ENCODE measurements at places on chromosomes 2 and 18.
A peak's percentile ranks its signal among the peaks of the same experiment; 100 is the strongest.

DNA sequence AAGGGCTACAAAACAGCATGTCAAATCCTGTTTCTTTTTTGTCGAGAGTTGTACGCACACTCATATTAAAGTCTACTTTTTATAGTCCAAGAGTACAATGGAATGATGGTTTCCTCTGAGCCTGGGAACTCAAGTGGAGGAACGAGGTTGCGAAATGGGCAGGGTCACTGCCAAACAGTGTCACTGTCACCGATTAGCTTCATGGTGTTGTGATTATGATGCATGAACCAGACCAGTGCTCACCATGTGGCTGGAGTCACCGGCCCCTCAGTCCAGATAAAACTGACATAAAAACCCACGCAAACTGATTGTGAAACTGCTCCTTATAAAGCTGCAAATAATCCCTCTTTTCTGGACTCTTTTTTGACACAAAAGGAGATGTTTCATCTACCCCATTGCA lies 122.0 kb downstream of the COPS8 start:
- no peak for DNase-seq

- peak; percentile 25 for DNase-seq
These were observed at the start of gene LONRF2 for GRCh38 chr2:100321866-100322820. Gene LONRF2 (minus strand): TSS chr2:100322501. CDS start chr2:100322093, 408 bp downstream.

GRCh38 chr18:44411262-44411905 lies 269.3 kb upstream of the SETBP1 start:
- no peak for DNase-seq

GRCh38 chr2:37880551-37880950 lies 44.5 kb upstream of the RMDN2 start:
- DNase-seq, result no peak

DNA sequence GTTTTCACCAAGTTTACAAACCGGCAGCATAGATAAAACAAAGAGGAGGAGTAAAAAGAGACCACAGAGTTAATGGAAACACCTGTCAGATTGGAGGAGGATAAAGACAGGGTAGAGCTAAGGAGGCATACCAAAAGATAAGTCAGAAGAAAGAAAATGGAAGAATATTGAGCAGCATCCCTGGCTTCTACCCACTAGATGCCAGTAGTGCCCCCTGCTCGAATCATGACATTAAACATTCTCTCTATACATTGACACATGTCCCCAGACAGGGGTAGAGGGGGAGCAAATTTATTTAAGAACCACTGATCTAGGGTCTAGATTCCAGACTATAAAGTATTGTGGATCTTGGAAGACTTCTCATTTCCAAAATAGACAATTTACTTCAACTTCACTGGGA lies 159.8 kb upstream of the ETAA1 start:
- no peak for DNase-seq

GRCh38 chr2:221747289-221747972 lies 175.3 kb upstream of the EPHA4 start:
- no peak for DNase-seq

GRCh38 chr18:58355243-58355642 lies 273.6 kb downstream of the ALPK2 start:
- DNase-seq, result no peak

- no peak for DNase-seq
These were observed 80.8 kb downstream of the ANKRD44 start for GRCh38 chr2:197229509-197230443.

DNA sequence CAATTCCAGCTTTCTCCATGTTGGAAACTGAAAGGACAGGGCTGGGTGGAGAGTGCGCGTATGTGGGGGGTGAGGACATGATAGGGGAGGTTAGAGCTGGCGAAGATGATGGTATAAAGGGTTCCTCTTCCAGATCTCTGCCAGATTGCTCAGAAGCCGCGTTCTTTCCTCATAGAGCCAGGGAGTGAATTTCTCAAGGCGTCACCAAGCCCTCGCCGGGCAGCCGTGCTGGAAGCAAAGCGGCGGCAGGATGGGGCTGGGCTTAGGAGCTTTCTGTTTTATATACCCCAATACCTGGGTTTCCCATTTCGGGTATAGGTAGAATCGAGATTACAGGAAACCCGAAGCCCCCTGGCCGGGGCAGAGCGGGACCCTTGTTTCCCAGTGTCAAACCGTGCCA lies 43.8 kb downstream of the DDX18 start:
- DNase-seq, result no peak

DNA sequence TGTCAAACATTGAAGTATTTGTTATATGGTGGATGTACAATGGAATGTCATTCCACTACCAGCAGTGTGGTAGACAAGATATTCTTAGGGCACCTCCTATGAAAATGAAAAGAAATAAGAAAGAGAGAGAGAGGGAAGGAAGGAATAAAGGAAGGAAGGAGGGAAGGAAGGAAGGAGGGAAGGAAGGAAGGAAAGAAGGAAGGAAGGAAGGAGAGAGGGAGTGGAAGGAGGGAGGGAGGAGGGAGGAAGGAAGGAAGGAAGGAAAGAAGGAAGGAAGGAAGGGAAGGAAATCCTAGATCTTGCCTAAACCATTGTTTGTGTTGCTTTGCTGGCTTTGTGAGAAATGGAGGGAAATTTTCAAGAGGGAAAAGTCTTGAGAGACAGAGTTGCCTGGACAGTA lies 50.1 kb upstream of the TCF7L1 start:
- DNase-seq, result no peak

DNA sequence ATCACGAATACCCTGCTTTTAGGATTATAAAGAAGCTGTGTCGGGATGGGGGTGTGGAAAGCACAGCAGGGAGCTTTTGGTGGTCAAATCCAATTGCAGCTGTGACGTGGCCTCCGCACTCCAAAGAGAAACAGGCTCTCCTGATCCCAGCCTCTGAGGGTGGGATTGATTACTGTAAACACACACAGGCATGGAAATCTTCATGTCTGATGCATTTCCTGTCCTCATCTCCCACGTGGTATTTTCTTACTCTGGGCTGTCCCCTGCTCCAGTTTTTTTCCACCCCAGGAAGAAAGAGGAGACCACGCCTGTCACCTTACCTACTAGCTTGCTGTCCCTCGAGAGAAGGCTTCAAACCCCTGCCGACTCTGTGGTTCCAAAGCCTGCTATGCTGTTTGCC lies 22.7 kb downstream of the RNF152 start:
- no peak for DNase-seq

DNA sequence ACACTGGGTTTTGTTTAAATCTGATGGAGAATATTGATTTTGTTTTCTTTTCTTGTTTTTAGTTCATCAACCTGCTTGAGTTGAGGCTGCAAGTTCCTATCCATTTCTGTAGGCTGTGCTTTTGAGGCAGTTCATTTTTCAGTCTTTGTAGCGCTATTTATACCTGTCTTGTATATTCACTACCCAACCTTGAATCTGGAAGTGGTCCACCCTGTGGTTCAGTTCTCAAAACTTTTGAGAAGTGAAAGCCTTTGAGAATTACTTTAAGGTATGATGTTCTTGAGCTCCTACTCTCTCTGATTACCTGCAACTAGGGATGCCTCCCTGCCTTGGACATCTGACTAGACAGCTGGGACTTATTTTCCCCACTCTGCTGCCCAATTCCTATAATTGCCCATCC lies 53.5 kb upstream of the KCNE4 start:
- no peak for DNase-seq

GRCh38 chr2:203438528-203438927 lies 96.6 kb downstream of the RAPH1 start:
- no peak for DNase-seq

DNA sequence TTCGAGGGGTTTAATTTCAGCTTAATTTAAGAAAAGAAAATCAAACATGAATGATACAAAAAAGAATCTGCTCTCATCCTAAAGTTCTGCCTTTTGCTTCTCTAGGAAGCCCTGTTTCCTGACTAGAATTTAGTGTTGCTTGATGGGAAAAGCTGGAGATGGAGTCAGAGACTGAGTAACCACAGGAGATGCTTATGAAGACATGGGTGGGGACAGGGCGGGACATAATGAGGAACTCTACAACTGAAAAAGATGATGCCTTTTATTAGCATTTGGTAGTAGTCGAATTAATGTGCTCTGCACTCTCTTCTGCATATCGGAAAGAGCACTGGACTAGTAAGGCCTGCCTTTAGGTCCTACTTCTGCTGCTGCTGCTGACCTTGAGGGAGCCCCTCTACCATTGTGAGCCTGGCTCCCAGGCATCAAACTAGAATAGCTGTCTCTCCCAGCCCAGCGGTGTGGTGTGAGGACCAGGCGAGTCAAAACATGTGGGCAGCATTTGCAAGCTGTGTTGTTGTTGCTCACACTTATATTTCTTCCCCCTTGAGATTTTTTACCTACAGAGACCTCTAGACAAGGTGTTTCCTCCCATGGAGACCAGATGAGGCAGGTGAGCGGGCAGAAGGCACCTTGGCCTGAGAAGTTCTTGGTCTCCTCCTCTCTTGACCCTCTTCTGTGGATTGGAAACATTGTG lies 61.5 kb downstream of the INPP4A start:
- no peak for DNase-seq

DNA sequence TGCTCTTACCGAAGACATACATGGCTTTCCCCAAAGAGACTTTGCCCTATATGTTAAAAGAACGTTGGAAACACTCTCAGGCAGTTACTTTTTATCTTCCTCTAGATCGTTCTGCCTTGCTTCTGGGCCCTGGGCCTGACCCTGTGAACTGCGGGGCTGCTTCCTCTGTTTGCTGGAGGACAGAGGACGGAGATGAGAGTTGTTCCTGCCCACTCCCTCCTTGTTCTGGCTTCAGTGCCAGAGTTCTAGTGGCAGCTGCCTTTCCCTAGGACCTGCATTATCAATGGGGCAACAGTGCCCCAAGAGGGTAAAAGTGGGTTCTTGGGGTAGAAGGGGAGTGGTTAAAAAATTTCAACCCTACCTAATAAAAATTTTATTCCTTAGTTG lies 6.5 kb upstream of the FN1 start:
- DNase-seq, result no peak

DNA sequence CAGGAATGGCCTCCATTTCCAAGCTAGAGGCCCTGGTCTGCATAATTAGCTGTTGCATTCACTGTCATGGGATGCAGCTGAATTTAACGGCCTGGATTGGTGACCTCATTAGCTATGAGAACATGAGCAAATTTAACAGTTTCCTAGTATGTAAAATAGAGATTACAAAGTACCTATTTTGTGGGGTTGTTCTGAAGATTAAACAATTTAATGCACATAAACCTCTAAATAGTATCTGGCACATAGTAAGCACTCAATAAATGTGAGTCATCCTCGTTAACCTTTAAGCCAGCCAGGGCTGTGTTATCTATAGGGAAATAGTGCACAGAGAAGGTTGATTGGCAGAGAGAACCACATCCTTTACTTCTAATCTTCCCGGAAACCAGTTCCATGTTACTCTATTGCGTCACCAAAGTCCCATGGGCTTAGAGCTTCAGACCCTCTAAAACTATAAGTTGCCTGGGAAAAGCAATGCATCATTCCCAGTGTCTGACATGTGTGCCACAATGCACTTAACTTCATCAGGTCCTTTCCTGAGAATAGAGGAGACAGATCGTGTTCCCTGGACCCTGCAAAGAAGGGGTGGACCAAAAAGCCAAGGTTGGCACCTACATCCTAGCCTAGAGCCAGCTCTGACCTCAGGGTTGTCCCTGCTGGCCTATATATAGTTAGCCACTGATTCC lies 196.5 kb downstream of the LNPK start:
- no peak for DNase-seq

GRCh38 chr18:43507842-43508481 lies 230.7 kb upstream of the SYT4 start:
- no peak for DNase-seq

- DNase-seq, result peak; percentile 55
These were observed 3.3 kb upstream of the ACTR3 start for GRCh38 chr2:113886479-113887008.

- no peak for DNase-seq
These were observed 104.2 kb downstream of the TGIF1 start for GRCh38 chr18:3554091-3554601.

DNA sequence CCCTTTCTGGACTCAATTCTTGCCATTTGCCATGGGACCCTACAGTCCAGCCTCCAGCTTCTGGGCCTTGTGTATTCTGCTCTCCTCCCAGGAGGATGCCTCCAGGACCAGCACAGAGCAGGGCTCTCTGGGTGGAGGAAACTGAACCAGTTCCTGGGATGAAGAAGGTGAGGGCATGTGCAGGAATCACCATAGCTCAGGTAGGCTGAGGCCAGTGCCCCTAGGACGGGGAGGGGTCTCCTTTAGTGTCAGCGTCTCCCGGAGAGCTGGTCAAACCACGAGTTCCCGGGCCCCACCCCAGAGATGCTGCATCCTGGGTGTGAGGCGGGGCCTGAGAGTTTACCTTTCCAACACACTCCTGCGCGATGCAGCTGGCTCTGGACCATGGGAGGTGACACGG lies 5.8 kb upstream of the PRELID3A start:
- no peak for DNase-seq

DNA sequence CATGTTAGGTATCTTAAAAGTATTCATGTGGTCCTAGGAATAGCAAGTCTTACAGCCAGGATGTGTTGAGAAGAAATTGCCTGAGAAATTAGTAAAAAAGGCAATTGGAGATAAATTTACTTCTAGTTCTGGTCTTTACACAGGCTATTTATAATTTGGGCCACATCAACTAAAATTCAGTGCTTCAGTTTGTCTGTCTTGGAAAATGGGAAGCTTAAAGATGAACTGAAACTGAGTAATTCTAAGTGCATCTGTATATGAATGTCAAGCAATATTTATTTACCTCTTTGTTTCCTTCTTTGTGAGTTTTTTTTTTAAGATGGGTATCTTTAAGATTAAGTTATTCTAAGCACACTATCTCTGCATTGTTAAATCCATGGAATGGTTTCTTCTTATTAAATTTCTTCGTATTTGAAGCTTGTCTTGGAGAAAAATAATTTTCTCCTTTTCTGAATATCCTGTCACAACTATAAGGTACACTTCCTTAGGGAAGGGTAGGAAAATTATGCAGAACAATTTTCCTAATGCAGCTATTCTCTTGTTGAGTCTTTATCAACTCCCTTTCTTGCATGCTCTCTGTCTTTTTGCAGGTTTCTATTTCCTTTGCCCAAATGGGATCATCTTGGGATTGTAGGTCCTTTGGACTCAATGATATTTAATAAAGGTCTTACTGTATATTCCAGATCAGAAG lies 39.7 kb upstream of the MMADHC start:
- DNase-seq, result no peak

DNA sequence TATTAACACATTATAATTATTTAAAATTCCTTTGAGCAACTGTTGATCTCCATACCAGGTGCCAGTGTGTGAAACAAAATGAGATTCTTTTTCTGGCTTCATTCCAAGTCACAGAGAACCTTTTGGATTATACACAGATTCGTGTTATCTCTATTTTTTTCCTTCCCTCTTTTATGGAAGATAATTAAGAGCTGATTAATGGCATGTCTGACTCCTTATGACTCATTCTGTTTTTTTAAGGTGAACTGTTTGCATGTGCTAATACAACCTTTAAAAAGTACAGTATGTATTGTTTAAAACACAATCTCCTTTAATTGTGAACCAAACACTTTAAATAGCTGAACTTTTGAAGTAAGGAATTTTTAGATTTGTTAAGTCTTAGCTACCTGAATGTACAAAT lies 39.3 kb downstream of the PELI1 start:
- no peak for DNase-seq

- no peak for DNase-seq
These were observed 4.5 kb upstream of the CRYBA2 start for GRCh38 chr2:218997731-218998130.
